ENCODE measurements at places on chromosomes 3 and 15.

GRCh38 chr15:90697175-90697574 lies 20.0 kb upstream of the BLM start:
- DNase-seq, result no peak

DNA sequence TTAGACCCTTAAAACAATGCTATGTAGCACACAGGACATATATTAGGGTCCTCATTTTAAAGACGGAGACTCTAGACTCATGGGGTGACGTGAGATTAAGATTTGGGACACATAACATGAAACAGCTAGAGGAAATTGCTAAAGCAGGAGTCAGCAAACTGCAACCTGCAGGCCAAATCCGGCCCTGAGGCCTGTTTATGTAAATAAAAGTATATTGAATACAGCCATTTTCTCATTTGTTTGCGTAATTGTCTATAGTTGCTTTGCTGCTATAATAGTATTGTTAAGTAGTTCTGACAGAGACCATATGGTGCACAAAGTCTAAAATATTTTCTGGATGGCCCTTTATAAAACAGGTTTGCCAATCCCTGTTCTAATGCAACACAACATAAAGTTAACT lies 115.5 kb downstream of the TMCO5A start:
- no peak for DNase-seq

DNA sequence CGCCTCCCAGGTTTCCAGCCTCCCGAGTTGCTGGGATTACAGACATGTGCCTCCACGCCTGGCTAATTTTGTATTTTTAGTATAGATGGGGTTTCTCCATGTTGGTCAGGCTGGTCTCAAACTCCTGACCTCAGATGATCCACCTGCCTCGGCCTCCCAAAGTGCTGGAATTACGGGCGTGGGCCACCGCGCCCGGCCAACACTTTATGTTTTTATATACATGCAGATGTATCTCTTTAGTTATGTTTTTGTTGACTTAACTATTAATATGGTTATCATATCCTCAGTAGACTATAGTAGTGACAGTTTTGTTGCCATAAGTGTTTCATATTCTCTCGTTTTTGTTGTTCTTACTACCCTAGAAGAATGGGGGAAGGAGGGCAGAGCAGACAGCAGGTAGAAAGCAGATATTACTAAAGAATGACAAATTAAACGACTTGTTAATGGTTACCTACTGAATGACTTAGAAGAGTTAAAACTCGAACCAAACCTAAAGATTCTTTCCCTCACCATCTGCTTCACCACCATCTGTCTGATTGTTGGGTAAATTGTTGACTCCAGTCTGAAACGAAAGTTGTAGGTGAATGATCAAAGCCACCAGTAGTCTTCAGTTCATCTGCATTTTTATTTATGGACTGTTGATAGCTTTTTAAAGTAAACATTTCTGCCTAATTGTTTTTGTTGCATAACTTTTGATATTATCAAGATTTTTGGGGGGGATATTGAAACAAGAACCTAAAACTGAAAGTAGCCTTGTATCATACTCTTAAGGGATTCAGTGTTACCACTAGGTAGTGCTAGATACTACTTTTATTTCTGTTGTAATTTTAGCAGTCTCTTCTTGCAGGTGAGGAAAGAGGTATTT lies 89.3 kb downstream of the RASA2 start:
- no peak for DNase-seq

GRCh38 chr3:141269961-141270360 lies 38.3 kb downstream of the PXYLP1 start:
- no peak for DNase-seq

DNA sequence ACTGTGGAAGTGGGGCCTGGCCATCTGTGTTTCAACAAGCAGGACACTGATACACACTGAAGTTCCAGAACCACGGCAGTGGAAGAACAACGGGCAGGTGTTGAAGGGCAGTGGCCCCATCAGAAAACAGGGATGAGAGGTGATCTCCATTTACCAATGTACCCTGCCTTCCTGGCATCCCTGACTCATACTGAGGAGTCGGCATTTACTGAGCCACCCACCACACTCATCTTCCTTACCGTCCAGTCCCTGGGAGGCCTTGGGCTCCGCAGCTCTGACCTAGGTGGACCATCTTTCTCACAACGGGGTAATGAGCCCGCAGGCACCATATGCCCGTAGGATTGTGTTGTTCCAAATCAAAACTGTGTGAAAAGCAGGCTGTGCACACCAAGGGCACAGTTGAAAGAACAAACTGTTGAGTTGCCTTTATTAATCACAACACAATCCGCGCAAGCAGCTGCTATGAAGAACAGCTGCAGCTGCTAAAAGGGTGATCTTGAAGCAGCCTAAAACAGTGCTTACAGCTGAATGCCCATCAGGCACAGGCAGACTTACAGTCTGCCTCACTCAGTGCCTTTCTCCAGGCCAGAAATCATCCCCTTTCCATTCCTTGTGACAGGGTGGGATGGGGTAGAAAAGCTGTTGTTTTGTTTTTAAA lies 12.9 kb downstream of the MB21D2 start:
- DNase-seq, result no peak

Measured in activated T-cell treated with anti-CD3 and anti-CD28 coated beads, Interleukin-2, amount 50 U/mL, for 48 hours (primary cell).